ENCODE measurements at places on chromosomes 3 and 15.
A peak's percentile ranks its signal among the peaks of the same experiment; 100 is the strongest.

DNA sequence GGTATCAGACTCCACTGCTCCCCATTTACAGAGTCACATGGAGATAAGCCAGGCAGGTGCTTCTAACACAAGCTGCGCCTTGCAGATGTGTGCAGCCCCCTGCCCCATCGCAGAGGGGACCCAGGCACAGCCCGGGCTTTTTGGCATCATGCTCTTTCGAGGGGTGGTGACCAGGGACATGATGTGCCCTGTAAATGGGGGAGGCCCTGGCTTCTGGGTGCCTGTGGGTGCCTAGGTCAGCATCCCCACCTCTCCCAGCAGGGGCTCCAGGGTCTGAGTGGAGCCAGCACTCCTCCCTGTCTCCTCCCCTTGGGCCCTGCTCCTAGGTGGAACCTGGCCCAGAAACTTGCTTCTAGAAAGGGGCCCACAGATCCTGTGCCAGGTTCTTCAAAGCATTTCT lies 15.2 kb downstream of the TRPM1 start:
- DNase-seq = no peak

- DNase-seq = no peak
Measured at GRCh38 chr3:138460536-138461205, 26.3 kb downstream of the ESYT3 start.

DNA sequence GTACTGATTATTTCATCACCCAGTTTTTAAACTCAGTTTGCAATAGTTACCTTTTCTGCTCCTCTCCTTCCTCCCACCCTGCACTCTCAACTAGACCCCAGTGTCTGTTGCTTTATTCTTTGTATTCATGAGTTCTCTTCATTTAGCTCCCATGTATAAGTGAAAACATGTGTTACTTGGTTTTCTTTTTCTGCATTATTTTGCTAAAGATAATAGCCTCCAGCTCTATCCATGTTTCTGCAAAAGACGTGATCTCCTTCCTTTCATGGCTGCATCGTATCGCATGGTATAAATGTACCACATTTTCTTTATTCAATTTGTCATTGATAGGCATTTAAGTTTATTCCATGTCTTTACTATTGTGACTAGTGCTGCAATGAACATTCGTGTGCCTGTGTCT lies 79.0 kb downstream of the NAALADL2 start:
- no peak for DNase-seq

DNA sequence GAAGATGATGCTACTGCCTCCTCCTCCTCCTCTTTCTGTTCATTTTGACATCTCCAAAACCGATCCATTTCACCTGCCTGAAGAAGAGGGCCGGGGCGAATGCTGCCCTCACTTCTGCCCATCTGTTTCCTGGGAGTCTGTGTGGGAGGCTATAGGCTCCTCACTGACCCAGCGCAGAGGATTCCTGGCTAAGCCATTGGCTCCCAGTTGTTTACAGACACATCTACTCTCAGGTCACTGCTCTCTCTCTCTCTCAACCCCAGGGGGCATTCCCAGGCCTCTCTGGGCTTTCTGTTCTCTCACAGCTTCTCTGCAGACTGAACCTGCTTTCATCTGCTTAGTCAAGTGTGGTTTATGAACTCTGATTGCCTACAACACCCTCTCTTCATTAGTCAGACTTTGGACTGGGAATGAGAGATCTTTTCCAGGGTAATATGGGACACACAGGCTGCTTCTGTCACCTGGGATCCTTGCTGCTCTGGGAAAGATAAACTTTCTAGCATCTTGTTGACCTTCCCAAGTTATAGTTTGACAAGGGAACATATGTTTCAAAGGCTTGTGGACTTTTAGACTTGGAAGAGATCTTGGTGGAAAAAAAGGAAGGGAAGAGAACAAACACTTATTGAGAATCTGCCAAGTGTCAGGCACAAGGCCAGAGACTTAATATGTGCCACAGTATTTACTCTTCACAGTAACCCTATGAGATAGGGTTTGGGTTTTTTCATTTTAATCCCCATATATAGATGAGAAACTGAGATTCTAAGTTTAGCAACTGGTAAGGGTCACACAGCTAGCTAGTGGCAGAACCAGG lies 30.2 kb upstream of the USP3 start:
- peak; percentile 84 for DNase-seq

- DNase-seq = no peak
Measured at GRCh38 chr3:65996589-65996988, 42.1 kb downstream of the MAGI1 start.

DNA sequence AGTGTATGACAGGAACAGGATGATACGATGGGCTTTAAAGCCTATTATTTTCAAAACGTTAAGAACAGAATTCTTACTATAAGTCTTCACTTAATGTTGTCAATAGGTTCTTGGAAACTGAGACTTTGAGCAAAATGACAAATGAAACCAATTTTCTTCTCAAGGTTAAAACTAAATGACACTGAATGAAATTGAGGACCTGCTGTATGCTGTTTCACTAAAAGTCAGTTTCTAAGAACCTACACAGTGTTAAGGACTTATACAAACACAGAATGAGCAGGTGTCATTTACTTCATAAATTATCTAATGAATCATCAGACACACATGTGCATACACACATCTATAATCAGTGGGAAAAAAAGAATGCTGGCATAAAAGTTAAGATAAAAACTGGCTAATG lies 106.9 kb downstream of the RFTN1 start:
- no peak for DNase-seq

GRCh38 chr15:28021281-28022039 lies 77.7 kb downstream of the OCA2 start:
- no peak for DNase-seq

GRCh38 chr3:58391156-58391865 lies 42.3 kb downstream of the PDHB start:
- no peak for DNase-seq

GRCh38 chr3:111032677-111033076 lies 38.9 kb upstream of the NECTIN3 start:
- no peak for DNase-seq
